Upper lobe of left lung (tissue), 6 donors: ENCODE measurements at places on chromosomes 11 and 22. TPM values are rescaled to one million over a fixed set of nuclear protein-coding genes. Genes with fewer than 3 reads are reported as not detected.

- DNase-seq, result no peak
- H3K36me3 ChIP-seq, result peaks cover 62% of the 10 kb centered on the region
- no peak overlapping the region for H3K4me3 ChIP-seq
- H3K27me3 ChIP-seq, result no peaks in the 10 kb centered on the region
- H3K27ac ChIP-seq, result no peak overlapping the region
- H3K4me1 ChIP-seq, result no peaks in the 10 kb centered on the region
These were observed 5.7 kb downstream of the CHRNA10 start for GRCh38 chr11:3665336-3666022.

DNA sequence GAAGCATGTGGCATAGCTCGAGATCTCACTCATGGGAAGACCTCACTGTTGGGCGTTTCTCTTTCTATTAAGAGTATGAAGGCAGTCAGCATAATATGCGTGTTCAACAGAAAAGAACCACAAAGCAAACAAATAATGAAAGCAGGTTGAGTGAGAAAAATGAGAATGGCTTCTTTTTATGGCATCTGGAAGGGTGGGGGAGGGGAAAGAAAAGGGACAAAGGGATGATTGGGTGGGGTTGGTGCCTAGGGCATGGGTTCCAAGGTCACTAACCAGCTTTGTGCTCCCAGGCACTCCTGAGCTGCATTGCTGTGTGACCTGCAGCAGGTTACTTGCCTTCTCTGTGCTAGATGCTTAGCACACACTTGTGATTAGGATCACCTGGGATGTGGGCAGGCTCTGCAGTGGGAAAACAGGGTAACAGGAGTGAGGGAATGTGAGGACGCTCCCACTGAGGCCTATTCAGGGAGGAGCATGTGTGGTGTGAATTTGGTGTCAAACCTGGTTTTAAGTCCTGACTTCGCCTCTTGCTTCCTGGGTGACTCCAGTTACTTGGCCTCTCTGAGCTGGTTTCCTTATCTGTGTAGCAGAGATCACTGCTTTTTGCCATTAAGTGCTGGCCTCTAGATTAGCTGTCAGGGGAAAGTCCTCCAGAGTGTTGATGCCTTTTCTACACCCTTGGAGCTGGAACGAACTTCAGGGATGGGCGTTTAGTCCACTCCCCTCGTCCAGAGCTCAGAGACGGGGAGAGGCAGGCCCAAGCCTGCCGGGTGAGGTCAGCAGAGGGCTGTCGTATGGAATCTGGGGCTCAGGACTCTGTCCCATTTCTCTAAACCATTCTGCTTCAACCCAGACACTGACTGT, 74.8 kb downstream of the KIAA1671 start:
- DNase-seq, result no peak
- H3K36me3 ChIP-seq, result no peaks in the 10 kb centered on the region
- no peaks in the 10 kb centered on the region for H3K27me3 ChIP-seq

DNA sequence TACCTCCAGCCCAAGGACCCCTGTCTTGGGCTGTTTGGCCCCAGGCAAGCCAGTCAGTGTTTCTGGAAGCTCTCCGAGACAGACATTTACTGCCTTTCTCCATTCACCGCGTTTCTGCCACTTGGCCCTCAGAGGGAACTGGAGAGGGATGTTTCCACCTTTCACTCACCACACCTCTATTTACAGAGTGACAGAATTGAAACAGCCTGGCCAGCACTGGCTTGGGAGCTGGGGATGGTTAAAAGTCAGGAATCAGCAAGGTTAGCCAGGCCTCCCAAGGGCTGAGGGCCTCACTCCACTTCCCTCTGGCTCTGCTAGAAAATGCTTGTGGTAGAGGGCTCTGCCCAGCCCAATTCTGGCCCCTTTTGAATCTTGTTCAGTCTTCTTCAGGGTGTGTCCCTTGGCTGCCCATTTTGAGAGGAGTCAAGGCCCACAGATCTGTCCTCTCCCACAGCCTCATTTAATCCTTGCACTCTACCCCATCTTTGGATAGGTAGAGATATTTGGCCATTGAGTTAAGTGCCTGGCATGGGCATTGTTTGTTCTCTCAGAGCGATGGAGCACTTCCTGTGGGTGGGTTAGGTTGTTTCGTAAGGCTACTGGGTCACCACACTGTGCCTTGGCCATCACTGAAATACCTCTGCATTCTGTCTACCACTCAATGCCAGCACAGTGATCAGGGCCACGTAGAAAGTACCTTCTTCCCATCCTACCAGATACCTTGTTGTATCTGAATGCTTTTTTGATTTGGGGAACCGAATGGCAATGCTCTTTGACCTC, 119.2 kb downstream of the MICAL2 start:
- H3K4me3 ChIP-seq, result no peak overlapping the region
- no peaks in the 10 kb centered on the region for H3K4me1 ChIP-seq
- peak overlapping the region; percentile 76 for H3K27ac ChIP-seq
- no peak for DNase-seq
- H3K27me3 ChIP-seq, result no peaks in the 10 kb centered on the region
- peaks cover 42% of the 10 kb centered on the region for H3K36me3 ChIP-seq

DNA sequence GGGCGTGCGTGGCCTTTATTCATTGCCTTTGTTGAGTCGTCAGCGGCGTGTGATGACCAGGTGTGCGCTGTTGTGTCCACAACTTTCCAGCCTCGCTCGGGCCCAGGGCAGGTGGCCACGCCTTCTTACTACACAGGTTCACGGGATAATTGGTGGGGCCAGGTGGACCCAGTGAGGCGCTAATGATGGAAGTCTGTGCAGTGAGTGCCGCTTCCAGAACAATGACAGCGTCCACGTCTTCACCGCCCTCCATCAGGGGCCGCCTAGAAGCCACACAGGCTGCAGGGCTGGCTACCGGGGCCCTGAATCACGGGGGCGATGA, 1197.3 kb downstream of the BRD1 start:
- H3K36me3 ChIP-seq, result no peaks in the 10 kb centered on the region
- DNase-seq, result no peak
- H3K27ac ChIP-seq, result no peak overlapping the region
- H3K27me3 ChIP-seq, result no peaks in the 10 kb centered on the region
- no peaks in the 10 kb centered on the region for H3K4me1 ChIP-seq

DNA sequence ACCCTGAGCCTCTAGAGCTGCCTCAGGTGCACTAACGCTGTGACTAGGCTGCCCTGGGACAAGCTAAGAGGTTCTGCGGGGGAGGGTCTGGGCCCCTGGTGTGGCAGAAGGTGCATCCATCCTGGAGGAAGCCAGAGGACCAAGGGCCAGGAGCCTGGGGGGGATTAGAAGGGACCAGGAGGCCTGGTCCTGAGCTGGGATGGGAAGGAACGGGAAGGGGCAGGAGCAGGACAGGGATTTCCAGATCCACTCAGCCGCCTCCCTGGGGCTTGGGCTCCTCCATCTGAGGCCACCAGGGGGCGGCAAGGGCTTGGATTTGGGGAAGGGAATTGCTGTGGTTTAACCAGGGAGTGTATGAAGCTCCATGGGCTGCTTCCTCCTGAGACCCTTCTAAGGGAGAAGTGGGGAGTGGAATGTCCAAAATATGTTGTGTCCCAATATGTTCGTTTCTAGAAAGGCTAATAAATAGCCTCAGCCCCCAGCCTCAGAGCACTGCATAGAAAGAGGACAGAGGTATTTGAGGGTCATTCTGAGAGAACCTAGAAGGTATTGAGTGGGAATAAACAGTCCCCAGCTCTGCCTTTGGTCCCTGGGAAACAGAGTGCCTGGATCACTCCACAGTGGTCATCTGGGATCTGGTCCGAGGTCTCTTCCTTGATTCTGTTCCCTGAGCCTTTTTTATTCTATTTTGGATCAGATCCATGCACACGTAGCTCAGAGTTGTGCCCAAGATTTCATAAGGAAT, 17.4 kb upstream of the PRAME start:
- no peaks in the 10 kb centered on the region for H3K27me3 ChIP-seq
- no peak for DNase-seq
- no peaks in the 10 kb centered on the region for H3K4me1 ChIP-seq
- no peaks in the 10 kb centered on the region for H3K36me3 ChIP-seq
- no peak overlapping the region for H3K27ac ChIP-seq

The SH3BP1 gene
- total RNA-seq, result 34.1 TPM

- H3K27ac ChIP-seq, result no peak overlapping the region
- DNase-seq, result no peak
- no peaks in the 10 kb centered on the region for H3K4me1 ChIP-seq
- no peaks in the 10 kb centered on the region for H3K27me3 ChIP-seq
- H3K4me3 ChIP-seq, result no peak overlapping the region
These were observed 44.0 kb upstream of the KIRREL3 start for GRCh38 chr11:127044535-127044934.

The NCF4 gene
- total RNA-seq, result 28.2 TPM

DNA sequence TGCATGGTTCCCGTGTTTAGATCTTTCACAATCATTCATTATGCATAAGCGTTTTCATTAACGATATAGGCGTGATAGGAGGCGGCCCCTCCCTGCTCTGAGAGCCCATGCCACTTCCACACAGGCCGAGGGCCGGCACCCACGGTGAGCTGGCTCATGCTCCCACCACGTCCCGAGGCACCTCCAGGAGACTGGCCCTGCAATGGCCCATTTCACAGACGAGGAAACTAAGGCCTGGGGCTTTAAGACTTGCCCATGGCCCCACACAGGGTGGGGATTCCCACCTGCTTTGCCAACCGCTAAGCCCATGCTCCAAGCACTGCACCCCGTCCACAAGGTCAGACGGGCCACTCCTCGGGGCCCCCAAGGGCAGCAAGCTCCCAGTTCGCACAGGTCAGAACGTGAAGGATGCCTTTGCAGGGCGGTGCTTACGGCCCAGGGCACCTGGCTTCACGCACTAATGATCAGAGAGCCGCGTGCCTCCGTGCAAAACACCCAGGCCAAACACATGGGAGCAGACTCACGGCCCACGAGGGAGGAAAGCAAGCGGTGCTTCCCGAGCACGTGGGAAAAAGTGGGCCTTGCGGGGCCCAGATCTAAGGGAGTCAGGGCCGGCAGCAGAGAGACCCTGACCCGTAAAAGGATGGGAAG, 8.3 kb downstream of the OSBPL5 start:
- H3K4me3 ChIP-seq, result no peak overlapping the region
- H3K4me1 ChIP-seq, result peaks cover 64% of the 10 kb centered on the region
- DNase-seq, result peak; percentile 65
- H3K36me3 ChIP-seq, result no peaks in the 10 kb centered on the region

GRCh38 chr22:40595497-40596234, 40.9 kb downstream of the MRTFA start:
- no peak overlapping the region for H3K4me3 ChIP-seq
- no peak overlapping the region for H3K27ac ChIP-seq
- peaks cover 39% of the 10 kb centered on the region for H3K4me1 ChIP-seq

The EPS8L2 gene
- total RNA-seq, result 120 TPM

- H3K36me3 ChIP-seq, result no peaks in the 10 kb centered on the region
- DNase-seq, result no peak
- no peaks in the 10 kb centered on the region for H3K27me3 ChIP-seq
- H3K27ac ChIP-seq, result peak overlapping the region; percentile 93
These were observed 644 bp downstream of the TMEM134 start for GRCh38 chr11:67468456-67468758.

The NLRP14 gene
- total RNA-seq, result 0.15 TPM

- H3K4me3 ChIP-seq, result no peak overlapping the region
- peaks cover 7% of the 10 kb centered on the region for H3K4me1 ChIP-seq
- no peak overlapping the region for H3K27ac ChIP-seq
- DNase-seq, result no peak
- no peaks in the 10 kb centered on the region for H3K27me3 ChIP-seq
These were observed 1.9 kb upstream of the BAIAP2L2 start for GRCh38 chr22:38112381-38112780.

DNA sequence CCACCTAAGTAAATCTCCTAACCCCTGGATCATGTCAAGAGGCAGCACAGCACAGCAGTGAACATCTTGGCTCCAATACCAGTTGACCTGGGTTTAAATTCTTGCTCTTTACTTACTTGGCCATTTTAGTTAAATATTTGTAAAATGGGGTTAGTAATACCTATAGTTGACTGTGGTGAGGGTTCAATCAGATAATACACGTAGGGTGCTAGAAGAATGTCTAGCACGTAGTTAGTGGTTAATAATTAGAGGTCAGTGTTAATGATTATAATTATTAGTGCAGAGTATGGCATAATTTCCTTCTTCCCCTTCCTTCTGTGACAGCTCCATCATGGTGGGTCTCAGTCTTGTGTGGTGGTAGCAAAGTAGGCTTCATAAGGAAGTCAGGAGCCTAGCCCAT, 520.8 kb downstream of the INSC start:
- DNase-seq, result no peak
- H3K27ac ChIP-seq, result peak overlapping the region; percentile 44
- H3K4me3 ChIP-seq, result no peak overlapping the region
- no peaks in the 10 kb centered on the region for H3K36me3 ChIP-seq
- no peaks in the 10 kb centered on the region for H3K4me1 ChIP-seq

The AP1B1 gene
- 71.1 TPM for total RNA-seq

The PGGHG gene
- total RNA-seq, result 36.0 TPM

The POU2AF3 gene
- total RNA-seq, result 8.1 TPM

GRCh38 chr11:59212222-59212621, 505 bp downstream of the MPEG1 start:
- peaks cover 29% of the 10 kb centered on the region for H3K4me1 ChIP-seq
- H3K36me3 ChIP-seq, result no peaks in the 10 kb centered on the region
- H3K4me3 ChIP-seq, result peak overlapping the region; percentile 37
- DNase-seq, result no peak
- no peaks in the 10 kb centered on the region for H3K27me3 ChIP-seq
- peak overlapping the region; percentile 46 for H3K27ac ChIP-seq

GRCh38 chr22:31291481-31292235, 630 bp downstream of the PIK3IP1 start:
- peaks cover 21% of the 10 kb centered on the region for H3K36me3 ChIP-seq
- H3K4me1 ChIP-seq, result peaks cover 57% of the 10 kb centered on the region
- DNase-seq, result no peak
- H3K27ac ChIP-seq, result peak overlapping the region; percentile 98
- no peaks in the 10 kb centered on the region for H3K27me3 ChIP-seq
- peak overlapping the region; percentile 56 for H3K4me3 ChIP-seq

DNA sequence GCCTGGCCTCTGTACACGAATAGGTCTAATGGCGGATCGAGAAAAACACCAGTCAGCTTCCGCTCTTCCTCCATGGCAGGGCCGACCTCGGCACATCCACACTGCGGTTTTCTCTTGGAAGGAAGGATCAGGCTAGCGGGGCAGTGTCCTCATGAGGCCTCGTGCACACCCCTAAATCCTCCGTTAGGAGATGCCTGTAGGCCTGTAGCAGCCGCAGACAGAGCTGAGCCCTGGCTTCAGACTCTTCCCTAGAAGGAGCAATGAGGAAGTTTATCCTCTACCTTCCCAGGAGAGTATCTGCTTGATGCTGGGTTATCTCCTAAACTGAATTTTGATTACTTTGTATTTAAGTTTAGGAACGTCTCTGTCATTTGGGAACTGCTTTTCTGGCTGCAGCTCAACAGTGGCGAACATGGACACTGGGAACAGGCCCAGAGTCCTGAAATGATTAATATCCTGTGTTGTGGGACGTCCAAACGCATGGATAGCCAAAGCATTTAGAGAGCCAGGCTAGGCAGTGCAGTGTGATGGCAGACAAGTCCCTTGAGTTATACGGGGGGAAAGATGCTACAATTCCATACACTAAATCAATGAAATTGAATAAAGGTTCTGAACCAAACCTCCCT, 16.5 kb upstream of the BMAL1 start:
- no peaks in the 10 kb centered on the region for H3K27me3 ChIP-seq
- H3K4me1 ChIP-seq, result peaks cover 22% of the 10 kb centered on the region
- H3K27ac ChIP-seq, result peak overlapping the region; percentile 67
- no peak overlapping the region for H3K4me3 ChIP-seq
- no peak for DNase-seq

The LARGE2 gene
- total RNA-seq, result 4.3 TPM

GRCh38 chr11:44255406-44256071, 54.4 kb downstream of the ALX4 start:
- H3K4me1 ChIP-seq, result no peaks in the 10 kb centered on the region
- no peaks in the 10 kb centered on the region for H3K36me3 ChIP-seq
- no peak overlapping the region for H3K27ac ChIP-seq
- H3K4me3 ChIP-seq, result no peak overlapping the region
- no peaks in the 10 kb centered on the region for H3K27me3 ChIP-seq
